Activated CD8-positive, alpha-beta memory T cell treated with anti-CD3 and anti-CD28 coated beads for 1 hour (primary cell): ENCODE measurements at places on chromosomes 2 and 18.

- no peak for DNase-seq
Measured at GRCh38 chr2:189592353-189592984, 11.9 kb upstream of the SLC40A1 start.

- no peak for DNase-seq
Measured at GRCh38 chr18:27599202-27599829, 414.2 kb upstream of the CHST9 start.

DNA sequence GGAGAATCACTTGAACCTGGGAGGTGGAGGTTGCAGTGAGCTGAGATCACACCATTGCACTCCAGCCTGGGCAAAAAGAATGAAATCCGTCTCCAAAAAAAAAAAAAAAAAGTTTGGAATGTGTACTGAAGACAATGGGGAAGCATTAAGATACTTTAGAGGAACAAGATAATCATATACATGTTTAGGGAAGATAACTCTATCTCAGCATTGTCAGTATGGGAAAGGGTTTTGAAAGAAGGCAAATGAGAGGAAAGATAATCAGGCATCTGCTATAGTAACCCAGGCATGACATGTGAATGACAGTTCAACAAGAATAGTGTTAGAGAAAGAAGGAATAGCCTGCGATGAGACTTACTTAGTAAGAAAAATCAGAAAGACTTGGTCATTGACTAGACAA lies 112.0 kb downstream of the ATAD2B start:
- DNase-seq: no peak

DNA sequence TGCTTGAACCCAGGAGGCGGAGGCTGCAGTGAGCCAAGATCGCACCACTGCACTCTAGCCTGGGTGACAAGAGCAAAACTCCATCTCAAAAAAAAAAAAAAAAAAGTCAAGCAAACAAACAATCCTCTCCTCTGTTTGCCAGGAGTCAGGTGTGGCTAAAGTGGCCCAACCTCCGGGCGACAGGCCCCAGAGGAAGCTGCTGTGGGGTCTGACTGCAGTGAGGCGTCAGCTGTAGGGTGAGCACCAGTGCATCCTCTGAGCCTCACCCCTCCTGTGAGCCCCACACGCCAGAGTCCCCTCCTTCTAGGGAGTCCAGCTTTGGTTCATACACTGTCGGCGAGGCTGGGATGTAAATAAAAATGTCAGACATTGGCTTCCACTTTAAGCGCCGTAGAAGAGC lies 76.5 kb upstream of the HS6ST1 start:
- no peak for DNase-seq

- no peak for DNase-seq
Measured at GRCh38 chr2:149613704-149614103, 26.1 kb upstream of the MMADHC start.

DNA sequence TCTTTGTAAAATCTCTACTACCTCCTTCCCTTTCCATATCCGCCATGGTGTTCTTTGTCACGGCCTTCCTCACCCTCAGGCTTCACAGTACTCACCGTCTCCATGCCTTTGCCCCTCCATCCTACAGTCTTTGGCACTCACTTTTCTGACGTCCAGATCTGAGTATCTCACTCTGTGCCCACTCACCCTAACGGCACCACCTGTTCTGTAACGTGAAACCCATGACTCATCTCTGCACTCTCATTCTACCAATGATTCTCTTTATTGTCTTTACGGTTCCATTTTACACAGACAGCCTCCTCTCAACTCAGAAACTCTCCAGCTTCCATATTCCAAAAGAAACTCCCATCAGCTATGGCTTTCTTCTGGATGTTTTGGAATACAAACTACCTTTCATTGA lies 56.7 kb downstream of the NETO1 start:
- no peak for DNase-seq

- no peak for DNase-seq
Measured at GRCh38 chr2:176656038-176656775, 387.0 kb downstream of the MTX2 start.

GRCh38 chr2:24453379-24454073 lies 37.5 kb upstream of the NCOA1 start:
- no peak for DNase-seq

DNA sequence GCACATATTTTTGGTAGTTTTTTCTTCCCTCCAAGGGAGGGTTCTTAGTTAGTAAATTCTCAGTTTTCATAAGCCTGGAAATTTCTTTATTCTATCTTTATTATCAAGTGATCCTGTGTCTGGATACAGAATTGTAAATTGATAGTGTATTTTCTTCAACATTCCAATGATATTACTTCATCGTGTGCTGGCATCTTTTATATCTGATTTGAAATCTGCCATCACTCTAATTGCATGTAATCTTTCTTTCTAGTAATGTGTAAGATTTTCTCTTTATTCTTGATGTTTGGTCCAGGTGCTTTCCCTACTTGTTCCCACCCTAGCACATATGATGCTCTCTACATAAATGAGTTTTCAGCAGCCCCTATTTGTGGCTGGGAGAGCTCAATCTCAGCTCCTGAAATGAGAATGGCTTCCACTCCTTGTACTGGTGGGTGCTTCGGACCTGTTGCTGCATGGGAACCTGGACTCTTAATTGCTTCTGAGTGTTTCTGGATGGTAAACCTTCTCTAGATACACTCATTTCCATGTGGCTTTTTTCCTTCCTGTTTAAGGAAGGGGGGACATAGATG lies 102.7 kb downstream of the SMIM21 start:
- DNase-seq: no peak

- DNase-seq: no peak
Measured at GRCh38 chr2:320561-320960, 32.7 kb upstream of the ALKAL2 start.

- DNase-seq: no peak
Measured at GRCh38 chr2:105977212-105977611, 216.9 kb downstream of the UXS1 start.

DNA sequence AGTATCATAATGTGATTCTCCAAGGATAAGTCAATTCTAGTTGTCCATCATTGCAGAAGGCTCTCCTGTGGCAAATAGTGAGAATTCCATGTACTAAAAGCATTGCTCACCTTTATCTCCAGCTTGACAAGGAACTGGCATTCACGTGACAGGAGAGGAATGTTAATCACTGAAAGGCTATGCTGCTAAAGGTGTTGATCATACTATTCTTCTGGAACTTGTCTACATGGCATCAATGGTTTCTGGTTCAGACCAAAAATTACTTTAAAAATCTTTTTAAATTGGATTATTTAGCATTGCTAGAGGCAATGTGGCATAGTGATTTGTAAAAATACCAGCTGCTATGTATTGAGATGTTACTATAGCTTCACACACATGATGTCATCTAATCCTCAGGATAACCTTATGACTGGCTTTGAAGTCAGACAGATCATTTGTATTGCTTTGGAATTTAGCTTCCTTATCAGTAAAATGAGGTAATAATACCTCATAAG lies 414.4 kb downstream of the MTX2 start:
- no peak for DNase-seq
